EH (cell line): ENCODE measurements at places on chromosomes 7 and 10.

- peak; percentile 37 for DNase-seq
Observed at GRCh38 chr10:76286536-76286935, 855.1 kb downstream of the LRMDA start.

- DNase-seq, result no peak
Observed at GRCh38 chr7:49486974-49487829, 286.2 kb upstream of the VWC2 start.

DNA sequence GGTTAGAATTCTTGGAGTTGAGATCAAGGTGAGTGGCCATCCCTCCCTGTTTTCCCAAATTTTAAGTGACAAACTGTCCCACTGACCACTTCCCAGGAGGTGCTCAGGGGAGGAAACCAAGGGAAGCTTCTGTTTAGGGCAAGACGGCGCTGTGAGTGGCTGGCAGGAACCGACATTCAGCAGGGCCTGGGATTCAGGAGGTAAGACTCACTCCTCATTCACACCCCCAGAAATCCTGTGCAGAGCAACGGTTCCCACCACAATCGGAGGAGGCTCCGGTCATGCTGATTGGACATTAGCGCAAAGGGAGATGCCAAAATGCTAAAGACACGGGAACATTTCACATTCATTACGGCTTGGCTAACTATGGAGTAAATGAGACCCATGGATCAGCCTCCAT, 200.9 kb downstream of the GRID1 start:
- no peak for DNase-seq

DNA sequence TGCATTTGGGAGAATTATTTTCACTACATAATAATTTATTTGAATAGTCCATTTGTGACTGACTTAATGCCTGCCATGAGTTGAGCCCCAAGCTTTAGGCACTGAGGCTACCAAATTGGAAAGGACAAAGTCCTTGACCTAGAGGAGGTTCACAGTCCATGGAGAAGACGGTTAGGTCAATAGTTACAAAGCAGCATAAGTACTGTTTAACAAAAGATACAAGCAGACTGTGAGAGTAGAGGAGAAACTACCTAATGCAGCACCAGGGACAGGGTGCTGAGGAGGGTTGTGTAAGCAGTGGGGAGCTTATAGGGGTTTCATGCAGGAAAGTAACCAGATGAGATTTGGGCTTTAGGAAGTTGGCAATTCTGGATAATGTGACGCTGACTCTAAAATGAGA, 139.2 kb downstream of the LCOR start:
- no peak for DNase-seq

DNA sequence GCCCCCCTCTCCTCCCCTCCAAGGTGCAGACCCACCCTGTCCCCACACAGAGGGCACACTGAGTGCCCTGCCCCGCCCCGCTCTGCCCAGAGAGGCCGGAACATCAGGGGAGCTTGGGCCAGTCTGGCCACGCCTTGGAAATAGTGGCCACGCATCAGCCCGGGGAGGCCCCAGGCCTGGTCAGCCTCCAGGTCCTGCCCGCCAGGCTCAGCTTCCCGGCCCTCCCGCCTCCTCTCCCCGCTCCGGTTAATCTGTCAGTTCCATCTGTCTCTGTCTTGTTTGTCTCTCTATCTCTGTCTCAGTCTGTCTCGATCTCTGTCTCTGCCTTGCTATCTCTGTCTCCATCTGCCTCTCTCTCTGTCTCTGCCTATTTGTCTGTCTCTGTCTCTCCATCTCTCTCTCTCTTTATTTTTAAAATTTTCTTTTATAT, 28.9 kb upstream of the TNRC18 start:
- no peak for DNase-seq

DNA sequence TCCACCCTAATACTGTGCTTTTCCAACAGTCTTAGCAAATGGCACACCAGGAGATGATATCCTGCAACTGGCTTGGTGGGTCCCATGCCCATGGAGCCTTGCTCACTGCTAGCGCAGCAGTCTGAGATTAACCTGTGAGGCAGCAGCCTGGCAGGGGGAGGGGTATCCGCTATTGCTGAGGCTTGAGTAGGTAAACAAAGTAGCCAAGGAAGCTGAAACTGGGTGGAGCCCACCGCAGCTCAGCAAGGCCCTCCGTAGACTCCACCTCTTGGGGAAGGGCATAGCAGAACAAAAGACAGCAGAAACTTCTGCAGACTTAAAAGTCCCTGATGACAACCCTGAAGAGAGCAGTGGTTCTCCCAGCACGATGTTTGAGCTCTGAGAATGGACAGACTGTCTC, 399.0 kb downstream of the CCSER2 start:
- no peak for DNase-seq

DNA sequence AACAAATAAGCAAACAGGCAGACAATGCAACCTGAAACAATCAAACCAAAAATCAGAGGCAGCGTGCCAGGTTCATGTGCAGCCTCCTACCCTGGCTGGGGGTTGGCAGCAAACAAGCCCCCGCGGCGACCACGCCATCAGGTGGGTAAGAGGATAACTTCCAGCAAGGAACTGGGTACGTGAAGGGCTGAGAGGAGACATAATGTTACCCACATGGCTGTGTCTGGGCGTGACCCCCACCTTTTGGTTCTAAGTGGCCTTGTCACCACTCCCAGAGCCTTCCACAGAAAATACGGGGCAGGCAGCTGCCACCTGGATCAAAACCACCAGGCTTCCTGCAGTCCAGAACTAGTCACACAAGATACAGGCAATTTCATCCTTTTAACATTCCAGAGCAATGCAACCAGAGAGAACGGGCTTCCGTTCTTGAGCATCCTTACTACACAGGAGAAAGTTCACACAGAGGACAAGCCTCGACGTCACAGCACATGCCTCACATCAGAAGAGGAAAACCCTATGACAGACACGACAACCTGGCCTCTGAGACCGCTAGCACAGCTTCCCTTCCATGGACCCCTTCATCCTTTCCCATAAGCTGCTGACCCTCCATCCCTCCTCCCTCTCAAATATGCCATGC, 171.0 kb downstream of the GRID1 start:
- no peak for DNase-seq

GRCh38 chr10:78199005-78199725, 165.5 kb downstream of the RPS24 start:
- no peak for DNase-seq

DNA sequence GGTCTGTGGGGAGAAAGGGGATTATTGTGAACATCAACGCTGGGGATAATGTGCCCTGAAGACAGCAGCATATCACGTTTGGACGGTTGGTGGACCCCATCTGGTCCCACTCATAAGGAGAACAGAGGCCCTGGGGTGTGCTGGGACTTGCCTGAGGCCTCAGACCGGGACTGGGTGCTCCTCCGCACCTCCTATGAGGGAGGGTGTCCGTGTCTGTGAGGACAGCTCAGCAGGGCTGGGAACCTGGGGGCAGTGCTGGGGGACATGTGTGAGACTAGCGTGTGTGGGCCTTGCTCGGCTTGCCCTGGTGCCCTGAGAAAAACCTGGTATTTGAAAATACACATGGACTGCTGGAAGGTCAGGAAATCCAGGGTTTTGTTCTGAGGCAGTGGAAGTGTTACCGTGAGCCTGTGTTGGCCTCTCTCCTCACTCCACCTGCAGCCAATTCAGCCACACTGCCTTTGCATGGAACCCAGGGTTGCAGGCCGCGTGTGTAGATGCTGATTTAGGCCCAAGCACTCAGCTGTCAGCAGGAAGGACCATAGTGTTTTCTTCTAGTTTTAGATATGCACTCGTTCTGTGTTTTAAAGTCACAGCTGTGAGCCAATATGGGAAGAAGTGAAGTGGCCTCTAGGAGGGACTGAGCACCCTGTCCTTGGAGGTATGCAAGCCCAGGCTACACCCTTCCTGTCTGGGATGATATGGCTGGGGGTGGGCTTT, 13.4 kb upstream of the SH2D4B start:
- DNase-seq, result no peak

GRCh38 chr10:80501381-80501912, 36.3 kb upstream of the SH2D4B start:
- peak; percentile 52 for DNase-seq

DNA sequence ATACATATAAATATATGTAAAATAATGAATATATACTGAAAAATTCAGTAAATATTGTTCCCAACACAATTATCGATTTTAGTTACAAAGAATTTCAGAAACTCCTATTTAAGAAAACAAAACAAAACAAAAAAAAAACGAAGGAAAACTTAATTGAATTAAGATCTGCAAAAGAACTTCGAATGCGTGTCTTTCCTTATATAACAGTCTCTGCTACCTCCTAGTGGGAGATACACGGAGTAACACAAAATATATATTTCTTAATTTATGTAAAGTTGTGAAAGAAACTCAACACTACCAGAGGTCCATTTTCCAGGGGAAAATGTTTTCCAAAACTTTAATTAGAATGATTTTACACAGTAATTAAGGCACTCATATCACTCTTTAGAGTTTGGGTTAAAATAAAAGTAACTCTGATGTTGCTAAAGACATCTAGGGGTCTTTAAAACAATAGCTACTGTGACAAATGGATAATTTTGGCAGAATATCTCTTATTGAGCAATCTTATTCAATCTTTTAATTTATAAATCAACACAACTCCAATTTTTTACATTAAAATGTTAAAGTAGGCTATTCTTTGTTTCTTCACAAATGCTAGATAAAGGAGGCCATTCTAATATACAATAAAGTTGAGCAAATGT, 41.6 kb downstream of the NEBL start:
- peak; percentile 5 for DNase-seq

DNA sequence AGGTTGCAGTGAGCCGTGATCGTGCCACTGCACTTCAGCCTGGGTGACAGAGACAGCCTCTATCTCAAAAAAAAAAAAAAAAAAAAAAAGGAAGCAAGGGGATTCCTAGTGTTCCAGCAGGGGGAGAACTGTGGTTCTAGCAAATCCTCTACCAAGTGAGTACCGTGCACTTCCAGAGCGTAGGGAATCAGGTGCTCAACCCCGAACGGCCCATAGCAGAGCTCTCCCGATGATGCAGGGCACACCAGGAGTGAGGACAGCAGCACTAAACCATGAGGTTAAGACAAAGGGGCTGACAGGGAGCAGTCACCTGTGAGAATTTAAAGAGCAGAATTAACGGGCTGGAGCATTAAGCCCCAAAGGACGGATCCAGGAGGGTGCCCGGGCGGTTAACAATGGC, 173.6 kb downstream of the PTPRN2 start:
- no peak for DNase-seq

DNA sequence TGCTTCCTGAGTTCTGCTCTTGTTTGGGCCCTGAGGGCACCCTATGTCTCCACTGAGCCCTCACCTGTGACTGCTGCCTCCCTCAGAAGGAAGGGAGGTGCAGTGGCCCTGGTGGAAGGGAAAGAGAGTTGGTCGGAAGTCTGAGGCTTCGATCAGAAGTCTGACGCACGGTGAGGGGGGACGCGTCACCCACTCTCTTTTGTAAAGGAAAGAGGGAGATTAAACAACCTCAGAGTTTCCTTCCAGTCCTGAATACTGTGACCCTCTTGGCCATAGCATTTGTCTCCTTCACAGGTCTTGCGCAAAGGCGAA, 31.4 kb upstream of the TRIM8 start:
- DNase-seq, result no peak

GRCh38 chr10:80647173-80647833, 109.6 kb downstream of the SH2D4B start:
- peak; percentile 3 for DNase-seq

DNA sequence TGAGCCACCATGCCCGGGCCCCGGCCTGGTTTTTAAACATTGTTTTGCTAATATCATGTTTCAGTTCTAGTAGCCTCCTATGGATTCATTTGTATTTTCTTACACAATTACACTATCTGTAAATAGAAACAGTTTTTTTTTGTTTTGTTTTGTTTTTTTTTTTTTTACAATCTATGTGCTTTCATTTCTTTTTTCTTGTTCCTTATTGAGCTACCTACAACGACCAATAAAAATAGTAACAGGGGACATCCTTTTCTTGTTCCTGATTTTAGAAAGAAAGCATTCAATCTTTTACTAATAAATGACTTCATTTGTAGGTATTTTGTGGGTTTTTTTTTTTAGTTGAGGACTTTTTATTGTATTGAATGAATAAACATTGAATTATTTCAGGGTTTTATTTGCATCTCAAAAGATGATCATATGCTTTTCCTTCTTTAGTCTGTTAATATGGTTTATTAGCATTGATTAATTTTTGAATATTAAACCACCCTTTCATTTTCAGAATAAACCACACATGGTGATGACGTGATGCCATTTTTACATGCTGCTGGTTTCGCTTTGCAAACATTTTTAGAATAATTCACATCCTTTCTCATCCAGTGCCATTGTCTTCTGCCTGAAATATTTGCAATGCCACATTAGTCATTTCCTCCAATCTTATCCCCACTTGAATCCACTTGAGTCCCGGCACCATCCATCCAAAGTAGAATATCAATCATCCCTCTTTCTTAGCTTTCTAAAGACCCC, 18.1 kb upstream of the AKR1E2 start:
- DNase-seq, result peak; percentile 91

GRCh38 chr10:36075196-36075595, 433.1 kb upstream of the FZD8 start:
- DNase-seq, result no peak

DNA sequence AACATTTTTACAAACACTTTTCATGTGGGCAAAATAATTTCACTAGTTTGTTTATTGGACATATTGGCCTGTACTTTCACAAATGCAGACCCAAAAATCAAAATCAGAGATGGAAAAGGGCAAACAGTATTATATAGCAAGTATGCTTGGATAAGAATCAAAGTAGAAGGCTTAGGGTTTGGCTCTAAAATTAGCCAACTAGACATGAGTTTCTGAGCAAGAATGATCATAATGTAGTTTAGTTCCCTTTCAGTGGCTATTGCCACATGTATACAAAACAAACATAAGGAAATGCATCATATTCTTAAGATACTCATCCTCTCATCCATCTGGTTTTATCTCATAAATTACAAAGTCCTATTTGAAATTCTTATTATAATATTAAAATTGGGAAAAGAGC, 132.5 kb downstream of the IMMP2L start:
- peak; percentile 53 for DNase-seq

DNA sequence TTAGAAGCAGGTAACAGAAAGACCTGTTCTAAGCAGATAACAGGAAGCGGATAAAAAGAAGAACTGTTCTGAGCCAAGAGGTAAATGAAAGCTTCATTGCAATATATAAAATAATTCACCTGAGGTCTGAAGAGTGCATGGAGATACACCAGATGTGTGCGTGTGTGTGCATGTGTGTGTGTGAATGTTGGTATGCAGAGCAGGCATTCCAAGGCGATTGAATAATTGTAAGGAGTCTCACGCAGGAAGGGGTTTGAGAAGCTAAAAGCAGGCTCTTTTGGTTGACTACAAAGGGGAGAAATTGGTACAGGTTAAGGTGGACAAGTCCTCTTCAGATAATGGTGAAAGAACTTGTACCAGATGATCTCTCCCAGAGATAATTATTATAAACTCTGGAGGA, 450.6 kb downstream of the DNAJB9 start:
- DNase-seq, result no peak

DNA sequence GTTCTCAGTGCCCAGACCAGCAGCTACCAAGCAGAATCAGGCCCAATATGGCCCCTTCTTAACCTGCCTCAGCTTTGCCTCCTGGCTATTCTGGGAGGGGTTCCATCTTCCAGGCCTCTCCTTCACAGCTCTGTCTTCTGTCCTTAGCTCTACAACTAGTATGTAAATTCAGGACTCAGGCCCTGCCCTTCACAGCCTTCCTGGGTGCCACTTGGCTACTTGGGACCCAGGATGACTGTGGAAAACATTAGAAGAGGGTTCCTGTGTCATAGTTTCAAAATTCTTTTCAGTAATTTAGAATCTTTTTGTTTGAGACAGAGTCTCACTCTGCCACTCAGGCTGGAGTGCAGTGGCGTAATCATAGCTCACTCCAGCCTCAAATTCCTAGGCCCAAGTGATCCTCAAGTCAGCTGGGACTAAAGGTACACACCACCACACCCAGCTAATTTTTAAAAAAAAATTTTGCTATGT, 33.2 kb upstream of the PAPSS2 start:
- no peak for DNase-seq

GRCh38 chr7:148883266-148884048, 634 bp downstream of the EZH2 start:
- DNase-seq, result peak; percentile 27
